ENCODE measurements at places on chromosomes 4 and X.

- no peak for DNase-seq
Observed at GRCh38 chr4:53151489-53151788, 214.4 kb downstream of the SCFD2 start.

DNA sequence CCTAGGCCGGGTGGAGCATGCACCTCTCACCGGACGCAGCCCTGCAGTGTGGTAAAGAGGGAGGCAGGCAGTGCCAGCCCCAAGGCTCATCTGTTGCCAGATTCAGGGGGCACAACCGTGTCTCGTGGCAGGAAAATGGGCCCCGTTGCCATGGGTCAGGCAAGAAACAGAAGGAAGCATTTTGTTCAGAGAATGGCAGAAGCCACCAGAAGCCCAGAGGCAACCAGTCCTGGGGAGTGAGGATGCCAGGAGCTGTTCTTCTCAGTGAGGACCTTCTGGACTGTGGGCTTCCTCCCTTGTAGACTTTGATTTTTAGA is 12.5 kb upstream of the UVSSA start:
- no peak for DNase-seq

- no peak for DNase-seq
Observed at GRCh38 chr4:5463936-5464650, 244.3 kb downstream of the EVC2 start.

DNA sequence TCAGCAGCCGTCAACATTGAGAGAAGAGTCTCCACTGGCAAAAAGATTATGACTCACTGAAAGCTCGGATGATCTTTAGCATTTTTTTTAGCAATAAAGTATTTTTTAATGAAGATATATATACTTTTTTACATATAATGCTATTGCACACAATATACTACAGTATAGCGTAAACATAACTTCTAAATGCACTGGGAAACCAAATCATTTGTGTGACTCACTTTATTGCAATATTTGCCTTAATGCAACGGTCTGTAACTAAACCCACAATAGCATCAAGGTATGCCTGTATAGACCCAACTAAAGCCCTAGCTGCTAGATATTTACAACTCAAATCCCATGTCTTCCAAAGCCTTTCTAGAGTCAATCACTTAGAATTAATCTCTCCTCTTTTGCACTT is 52.3 kb upstream of the EDNRA start:
- DNase-seq = no peak

GRCh38 chr4:4384837-4385236 is 2.1 kb upstream of the NSG1 start:
- DNase-seq = no peak

GRCh38 chr4:60989141-60989540 is 211.0 kb upstream of the ADGRL3 start:
- DNase-seq = no peak

DNA sequence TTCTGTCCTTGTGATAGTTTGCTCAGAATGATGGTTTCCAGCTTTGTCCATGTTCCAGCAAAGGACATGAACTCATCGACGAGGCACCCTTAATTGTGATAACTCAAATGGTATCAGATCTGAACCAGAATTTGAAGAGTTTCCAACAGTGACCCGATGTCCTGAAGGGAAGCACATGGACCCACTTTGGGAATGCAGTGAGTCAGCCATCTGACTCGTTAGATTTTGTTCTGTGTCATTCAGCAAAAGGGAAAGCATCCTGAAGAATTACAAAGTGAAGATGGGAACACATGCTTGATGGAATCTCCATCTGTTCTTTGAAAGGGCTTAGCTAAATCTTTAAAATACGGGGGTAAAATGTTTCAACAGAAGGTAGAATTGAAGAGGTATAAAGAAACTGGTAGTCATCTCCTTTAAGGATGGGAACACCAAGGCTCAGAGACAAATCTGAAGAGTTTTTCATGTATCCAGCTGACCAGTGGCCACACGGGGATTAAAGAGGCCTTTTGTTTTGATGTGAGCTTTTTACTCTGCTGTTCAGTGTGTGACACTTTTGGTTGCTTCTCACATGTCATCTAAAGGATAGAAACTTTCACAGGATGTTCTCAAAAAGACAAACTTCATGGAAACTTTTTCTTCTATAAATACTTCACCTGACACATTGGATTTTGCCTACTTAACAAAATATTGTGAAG is 393.8 kb downstream of the INPP4B start:
- DNase-seq = no peak

GRCh38 chrX:13894888-13895565 is 78.1 kb upstream of the GPM6B start:
- DNase-seq = no peak

DNA sequence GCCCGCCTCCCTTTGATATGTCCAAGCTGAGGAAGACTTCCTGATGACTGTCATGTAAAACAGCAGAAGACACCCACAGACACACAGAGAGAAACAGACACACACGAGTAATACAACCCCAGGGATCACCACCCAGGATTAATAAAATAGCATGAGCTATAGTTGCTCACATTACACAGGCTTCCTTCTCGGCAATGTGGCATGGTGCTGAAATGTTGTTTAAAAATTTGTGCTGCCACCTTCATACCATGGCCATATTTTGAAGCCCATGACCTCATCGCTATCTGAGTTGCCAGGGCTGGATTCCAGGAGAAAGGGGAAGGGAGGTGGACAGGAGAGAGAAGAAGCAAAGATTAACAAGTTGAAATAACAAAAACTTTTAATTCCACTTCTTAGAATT is 111.7 kb downstream of the SYNPO2 start:
- no peak for DNase-seq

DNA sequence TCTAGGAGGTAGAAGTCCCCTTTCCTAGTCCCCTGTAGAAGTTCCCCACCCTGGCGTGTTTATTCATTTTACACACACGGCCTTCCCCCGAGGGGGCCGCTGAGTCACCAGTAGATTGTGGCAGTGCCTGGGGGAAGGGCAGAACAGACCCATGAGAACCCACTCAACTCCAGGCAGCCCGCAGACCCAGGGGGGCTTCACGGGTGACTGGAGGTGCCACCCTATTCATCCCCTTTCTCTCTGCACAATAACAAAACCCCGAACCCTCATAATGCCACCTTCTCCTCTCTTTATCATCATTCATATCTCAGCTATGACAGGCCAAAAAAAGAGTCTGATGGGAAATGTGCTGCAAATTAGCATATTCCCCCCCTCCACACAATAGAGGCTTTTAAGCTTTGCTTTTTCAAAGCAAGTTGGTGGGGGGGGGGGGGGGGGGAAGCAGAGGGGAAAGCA is 20.4 kb upstream of the GPM6B start:
- DNase-seq = no peak

DNA sequence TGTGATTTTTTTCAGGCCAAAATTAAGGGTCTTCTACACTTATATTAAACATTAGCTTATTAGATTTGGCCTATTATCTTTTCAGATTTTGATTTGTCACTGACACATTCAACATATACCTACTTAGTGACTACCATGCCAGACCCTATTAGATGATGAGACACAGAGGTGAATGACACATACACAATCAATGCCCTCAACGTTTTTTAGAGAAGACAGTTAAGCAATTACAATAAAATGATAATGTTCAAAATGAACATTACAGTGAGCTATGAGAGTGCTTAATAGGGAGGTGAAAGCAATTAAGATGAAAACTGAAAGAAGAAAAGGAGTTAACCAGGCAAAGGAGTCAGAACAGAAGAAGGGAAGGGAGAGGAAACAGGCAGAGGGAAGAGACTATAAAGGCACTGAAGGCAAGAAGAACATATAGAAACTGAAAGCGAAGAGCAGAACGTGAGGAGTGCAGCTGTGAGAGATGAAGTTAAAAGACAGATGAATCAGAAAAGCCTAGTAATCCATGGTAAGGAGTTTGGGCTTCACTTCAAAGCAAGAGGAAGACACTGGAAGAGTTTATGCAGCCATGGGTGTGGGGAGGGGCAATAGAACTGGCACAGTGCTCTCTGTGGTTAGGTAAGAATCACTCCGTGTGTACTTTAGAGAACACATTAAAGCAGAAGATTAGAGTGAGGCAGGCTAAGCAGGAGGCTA is 119.0 kb downstream of the REELD1 start:
- DNase-seq = no peak

GRCh38 chr4:36944232-36944631 is 300.3 kb upstream of the NWD2 start:
- DNase-seq = no peak

DNA sequence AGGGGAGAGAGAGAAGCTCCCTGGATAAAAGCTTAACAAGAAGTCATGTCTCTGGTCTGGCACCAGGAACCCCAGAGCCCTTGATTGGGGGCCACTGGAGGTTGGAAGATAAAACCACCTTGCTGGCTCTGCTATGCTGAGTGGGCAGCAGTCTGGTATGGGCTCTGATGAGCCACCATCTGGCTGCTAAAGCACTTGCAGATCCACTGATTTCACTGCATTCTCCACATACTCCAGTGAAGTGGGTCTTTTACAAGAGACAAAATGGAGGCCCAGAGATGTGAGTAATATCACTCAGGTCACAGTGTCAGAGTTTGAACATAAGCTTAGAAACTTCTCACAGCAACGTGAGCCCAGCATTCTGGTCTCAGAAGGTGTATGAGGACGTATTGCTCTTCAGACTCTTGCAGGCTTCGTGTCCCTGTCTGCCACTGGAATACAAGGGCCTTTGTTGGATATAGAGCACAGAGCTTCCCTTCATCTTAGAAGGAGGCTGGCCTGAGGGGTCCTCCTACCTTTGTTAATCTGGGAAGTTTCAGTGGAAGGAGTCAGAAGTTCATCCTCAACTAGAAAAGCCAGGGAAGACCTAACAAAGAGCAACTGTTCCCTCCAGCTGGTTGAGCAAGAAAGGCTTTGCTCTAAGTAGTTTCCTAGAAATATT is 11.8 kb downstream of the CLDN2 start:
- DNase-seq = no peak

DNA sequence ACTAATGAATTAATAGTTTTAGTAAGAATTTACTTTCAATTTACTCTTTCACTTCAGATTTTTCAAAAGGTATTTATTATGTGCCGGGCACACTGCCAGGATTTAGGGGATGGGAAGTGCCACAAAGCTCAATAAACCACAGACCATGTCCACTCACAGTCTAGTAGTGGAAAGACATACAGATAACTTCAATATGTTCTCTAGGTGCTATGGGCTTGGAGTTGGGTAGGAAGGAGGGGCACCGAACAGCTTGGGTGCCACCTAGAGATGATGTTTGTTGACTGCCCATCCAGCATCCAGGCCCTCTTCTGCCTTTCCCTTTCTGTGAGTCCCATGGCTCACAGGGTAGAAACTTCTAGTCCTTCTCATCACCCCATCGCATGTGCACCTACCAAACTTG is 17.8 kb downstream of the MFAP3L start:
- no peak for DNase-seq

DNA sequence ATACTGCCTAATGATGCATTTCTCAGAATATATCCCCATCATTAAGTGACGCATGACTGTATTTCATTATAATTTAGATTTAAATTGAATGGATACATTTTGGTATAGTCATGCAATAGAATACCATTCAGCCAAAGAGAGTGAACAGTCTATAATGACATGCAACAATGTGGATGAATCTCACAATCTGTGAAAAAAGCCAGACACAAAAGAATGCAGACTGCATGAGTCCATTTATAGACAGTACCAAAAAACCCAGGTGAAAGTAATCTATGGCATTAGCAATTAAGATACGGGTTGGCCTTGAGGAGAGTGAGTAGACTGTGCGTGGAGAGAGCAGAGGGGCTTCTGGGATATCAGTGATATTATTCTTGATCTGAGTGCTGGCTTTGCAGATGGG is 239.7 kb upstream of the PGRMC2 start:
- DNase-seq = no peak

- DNase-seq = no peak
Observed at GRCh38 chrX:15797707-15798106, 7.4 kb downstream of the ZRSR2 start.

- DNase-seq = no peak
Observed at GRCh38 chr4:2599304-2599654, 62.8 kb downstream of the FAM193A start.

- no peak for DNase-seq
Observed at GRCh38 chr4:67573193-67573592, 14.7 kb downstream of the STAP1 start.

All from stimulated activated CD8-positive, alpha-beta memory T cell treated with anti-CD3 and anti-CD28 coated beads, Interleukin-2, amount 100 ng/mL, for 48 hours (primary cell).